ENCODE measurements at places on chromosomes 16 and 17. TPM values are rescaled to one million over a fixed set of nuclear protein-coding genes. Genes with fewer than 3 reads are reported as not detected.

Gene OR3A1
- not detected for total RNA-seq

Gene CCDC200
- not detected for total RNA-seq

Gene TMEM106A
- 1.2 TPM for total RNA-seq

Gene DNASE1L2
- total RNA-seq = 0.26 TPM

Gene ATP2A1
- 0.13 TPM for total RNA-seq

Gene MT4
- not detected for total RNA-seq

Gene G6PC1
- total RNA-seq = not detected

Gene KRT39
- not detected for total RNA-seq

Gene CES1
- not detected for total RNA-seq

Gene LUC7L
- 27.6 TPM for total RNA-seq

Gene UNC45B
- not detected for total RNA-seq

Gene DPEP3
- 0.13 TPM for total RNA-seq

Gene DUS2
- 22.5 TPM for total RNA-seq

Gene AHSP
- total RNA-seq = not detected

- DNase-seq = peak; percentile 97
Measured at GRCh38 chr16:2752035-2752849, at the start of gene SRRM2. Gene SRRM2 (plus strand): TSS chr16:2752638. CDS start chr16:2756365, 3,727 bp downstream.

GRCh38 chr17:77451245-77451893 lies 310.6 kb downstream of the SEC14L1 start:
- peak; percentile 73 for DNase-seq

GRCh38 chr17:73069164-73069770 lies 23.2 kb downstream of the SLC39A11 start:
- no peak for DNase-seq

- DNase-seq = no peak
Measured at GRCh38 chr16:59330019-59330670, 596.0 kb upstream of the GOT2 start.

DNA sequence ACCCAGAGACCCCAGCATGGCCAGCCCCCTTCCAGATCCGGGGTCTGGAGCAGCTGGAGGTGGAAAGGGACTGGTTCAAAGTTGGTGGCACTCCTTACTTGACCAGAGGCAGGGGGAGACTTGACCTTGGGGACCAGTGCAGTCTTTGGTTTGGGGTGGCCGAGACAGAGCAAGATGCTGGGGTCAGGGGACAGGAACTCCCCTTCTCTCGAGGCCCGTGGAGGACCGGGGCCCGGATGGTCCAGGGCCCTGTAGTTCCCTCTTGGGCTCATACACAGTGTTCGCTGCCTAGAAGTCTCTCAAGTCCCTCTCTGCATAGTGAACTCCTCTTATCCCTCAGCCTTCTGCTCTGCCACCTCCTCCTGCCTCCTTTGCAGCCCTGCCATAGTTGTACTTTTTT lies 601 bp upstream of the PRSS33 start:
- no peak for DNase-seq

DNA sequence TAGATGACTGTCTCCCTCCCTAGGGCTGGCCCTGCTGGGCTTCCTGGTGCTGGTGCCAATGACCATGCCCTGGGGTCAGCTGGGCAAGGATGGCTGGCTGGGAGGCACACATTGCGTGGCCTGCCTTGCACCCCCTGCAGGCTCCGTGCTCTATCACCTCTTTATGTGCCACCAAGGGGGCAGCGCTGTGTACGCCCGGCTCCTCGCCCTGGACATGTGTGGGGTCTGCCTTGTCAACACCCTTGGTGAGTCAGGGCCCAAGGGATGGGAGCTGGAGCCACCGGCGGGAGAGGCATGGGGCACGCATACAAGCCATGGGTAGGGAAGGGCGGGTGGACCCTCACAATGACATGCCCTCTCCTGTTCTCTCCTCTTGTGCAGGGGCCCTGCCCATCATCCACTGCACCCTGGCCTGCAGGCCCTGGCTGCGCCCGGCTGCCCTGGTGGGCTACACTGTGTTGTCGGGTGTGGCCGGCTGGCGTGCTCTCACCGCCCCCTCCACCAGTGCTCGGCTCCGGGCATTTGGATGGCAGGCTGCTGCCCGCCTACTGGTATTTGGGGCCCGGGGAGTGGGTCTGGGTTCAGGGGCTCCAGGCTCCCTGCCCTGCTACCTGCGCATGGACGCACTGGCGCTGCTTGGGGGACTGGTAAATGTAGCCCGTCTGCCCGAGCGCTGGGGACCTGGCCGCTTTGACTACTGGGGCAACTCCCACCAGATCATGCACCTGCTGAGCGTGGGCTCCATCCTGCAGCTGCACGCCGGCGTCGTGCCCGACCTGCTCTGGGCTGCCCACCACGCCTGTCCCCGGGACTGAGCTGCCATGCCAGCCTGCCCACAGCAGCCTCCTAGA lies 2.2 kb downstream of the PAQR4 start:
- no peak for DNase-seq

GRCh38 chr17:75873587-75874322 lies 4.6 kb downstream of the TRIM47 start:
- DNase-seq = no peak

GRCh38 chr16:3945751-3946603 lies 65.5 kb upstream of the CREBBP start:
- DNase-seq = no peak

- DNase-seq = no peak
Measured at GRCh38 chr16:48374255-48374654, 11.0 kb downstream of the SIAH1 start.

DNA sequence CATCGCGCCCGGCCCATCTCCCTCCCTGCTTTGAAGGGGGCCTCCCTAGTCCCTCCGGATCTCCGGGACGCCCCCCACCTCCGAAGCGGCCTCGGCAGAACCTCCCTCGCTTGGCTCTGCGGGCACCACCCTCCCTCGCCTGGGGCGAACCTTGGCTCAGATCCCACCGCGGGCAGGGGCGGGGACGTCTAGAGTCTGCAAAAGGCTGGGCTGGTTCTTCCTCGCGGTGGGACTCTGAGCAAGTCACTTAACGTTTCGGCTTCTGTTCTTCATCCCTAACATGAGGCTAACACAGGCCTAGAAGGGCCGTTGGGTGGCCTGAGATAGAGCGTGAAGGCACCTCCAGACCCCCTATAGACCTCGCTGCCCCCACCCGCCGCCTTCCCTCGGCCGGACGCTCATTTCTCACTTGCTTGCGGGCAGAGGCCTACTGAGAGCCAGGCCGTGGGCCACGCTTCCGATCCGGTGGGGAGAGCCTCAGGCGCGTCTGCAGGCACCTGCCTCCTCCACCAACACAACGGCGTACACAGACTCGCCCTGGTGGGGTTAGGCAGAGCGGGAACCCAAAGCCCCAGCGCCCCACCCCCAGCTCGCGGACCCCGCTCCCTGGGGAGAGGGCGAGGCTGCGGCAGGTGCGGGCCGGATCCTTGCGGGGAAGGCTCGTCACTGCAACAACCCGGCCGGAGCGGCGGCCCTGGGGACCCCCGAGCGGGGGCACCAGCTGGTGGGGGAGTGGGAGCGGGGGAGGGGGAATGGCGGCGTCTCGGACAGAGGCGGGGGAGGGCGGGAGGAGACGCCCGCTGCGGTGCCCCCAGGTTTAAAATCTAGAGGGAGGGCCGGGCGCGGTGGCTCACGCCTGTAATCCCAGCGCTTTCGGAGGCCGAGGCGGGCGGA lies 5.4 kb downstream of the MYO1C start:
- DNase-seq = peak; percentile 43

DNA sequence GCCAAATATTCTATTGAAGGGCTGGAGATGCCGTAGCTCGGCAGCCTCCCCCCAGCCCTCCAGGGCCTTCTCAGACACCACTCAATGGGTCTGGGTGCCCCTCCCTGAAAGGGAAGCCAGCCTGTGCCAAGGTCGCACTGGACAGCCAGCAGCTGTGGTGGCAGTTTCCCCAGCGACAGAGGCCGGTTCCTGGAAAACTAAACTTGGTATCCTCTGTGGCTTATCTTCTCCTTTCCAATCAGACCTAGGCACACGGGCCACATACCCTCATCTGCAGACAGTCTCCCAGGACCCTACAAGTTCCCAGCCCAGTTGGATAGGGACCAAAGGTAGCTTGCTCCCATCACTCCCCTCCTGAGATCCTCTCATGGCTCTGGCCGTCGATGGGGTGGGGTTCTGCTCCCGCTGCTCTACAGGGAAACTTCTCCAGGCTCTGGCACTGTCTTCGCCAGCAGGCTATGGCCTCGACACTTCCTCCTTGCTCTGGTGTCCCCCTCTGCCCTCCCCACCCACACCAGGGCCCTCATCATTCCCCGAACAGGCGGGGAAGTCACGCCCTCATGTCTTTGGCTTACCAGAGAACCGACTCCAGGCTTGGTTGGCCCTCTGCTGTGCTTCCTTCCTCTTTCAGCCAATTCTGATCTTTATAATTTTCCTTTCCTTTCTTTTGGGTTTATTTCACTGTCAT lies 18.3 kb upstream of the IL21R start:
- no peak for DNase-seq

- peak; percentile 85 for DNase-seq
Measured at GRCh38 chr17:77887464-77888241, 70.8 kb upstream of the TNRC6C start.

- DNase-seq = no peak
Measured at GRCh38 chr17:69815406-69815805, 259.6 kb upstream of the KCNJ16 start.

- DNase-seq = no peak
Measured at GRCh38 chr16:57043248-57043647, 49.1 kb upstream of the CPNE2 start.

DNA sequence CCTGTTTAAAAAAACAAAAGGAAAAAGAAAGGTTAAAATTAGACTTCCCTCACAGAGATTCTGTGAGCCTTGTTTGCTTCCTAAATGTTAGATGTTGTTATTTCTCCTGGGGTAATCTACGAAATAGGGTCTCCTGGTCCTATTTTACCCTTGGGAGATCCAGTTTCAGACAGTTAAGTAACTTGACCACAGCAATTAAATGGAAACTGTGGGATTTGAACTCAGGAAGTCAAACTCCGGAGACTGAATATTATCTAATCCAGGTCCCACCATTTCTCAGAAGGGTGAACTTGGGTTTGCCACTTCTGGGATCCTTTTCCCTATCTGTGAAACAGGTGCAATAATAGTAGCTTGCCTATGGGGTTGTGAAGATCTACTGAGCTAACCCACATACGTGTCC lies 6.4 kb upstream of the TMC5 start:
- DNase-seq = no peak

- DNase-seq = peak; percentile 96
Measured at GRCh38 chr17:47239967-47240651, 13.5 kb upstream of the ITGB3 start.

DNA sequence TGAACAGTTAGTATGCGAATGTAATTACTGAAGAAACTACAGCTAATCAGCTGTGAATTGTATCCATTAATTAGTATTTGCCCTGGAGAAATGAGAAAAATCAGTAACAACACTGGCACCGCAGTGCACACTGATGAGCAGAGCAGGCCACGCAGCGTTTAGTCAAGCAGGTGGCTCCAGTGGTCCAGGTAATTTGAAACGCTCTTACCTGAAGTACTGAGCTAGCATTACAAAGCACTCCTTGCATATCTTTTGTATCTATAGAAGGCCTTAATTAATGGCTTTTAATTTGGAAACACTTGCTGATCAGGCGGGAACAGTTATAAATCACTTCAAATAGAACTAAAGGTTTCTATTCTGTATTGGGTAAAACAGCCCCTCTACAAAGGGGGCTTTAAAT lies 76.4 kb downstream of the TOX3 start:
- no peak for DNase-seq

DNA sequence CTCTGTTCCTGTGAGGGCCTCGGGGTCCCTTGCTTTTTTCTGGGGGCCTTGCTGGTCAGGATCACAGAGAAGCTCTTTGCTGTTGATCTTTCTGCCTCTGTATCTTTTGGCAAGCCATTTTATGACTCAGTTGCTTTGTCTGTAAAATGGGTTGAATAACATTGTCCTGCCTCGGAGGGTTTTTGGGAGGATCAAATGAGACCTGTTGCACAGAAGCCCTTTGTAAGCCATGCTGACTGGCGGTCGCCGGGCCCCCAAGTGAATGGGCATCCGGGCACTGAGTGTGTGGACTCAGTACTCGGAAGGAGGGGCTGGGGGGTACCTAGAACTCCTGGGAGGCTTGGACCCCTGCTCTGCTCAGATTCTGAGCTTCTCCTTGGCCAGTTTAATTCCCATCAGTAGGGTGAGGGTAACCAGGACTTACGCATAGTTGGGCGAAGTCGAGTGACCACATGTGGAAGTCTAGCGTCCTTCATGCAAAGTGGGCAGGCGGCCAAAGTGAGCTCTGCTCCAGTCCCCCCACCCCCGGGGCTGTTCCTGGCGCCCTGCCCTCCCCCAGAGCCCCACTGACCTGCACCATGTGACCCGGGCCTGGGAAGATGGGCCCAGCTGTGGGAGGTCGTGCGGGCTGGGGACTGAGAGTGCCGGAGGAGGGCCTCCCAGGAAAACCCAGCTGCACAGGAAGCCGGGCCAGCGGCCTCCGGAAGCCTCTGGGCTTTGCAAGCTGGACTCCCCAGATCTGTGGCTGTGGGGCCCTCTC lies 284.0 kb downstream of the SEC14L1 start:
- peak; percentile 85 for DNase-seq

DNA sequence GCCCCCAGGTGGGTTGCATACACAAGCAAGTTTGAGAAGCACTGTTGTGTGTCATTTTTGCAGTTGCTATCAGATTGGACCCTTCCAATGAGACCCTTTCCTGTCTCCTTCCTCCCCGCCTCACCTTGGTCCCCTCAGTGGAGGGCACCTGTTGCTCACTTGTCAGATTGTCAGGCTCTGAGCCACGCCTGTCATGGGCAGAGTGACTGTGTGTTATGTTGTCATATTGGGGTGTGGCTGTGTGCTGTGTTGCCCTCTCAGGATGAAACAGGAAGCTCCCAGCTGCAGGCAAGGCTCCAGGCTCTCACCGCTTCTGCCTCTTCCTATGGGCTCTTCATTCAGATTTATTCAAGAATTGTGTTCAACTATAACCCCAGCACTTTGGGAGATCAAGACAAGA lies 302.9 kb downstream of the CPPED1 start:
- DNase-seq = no peak
